ENCODE measurements at places on chromosomes 5 and 9.

GRCh38 chr9:94178927-94179326, 80.2 kb upstream of the ZNF169 start:
- DNase-seq: no peak

DNA sequence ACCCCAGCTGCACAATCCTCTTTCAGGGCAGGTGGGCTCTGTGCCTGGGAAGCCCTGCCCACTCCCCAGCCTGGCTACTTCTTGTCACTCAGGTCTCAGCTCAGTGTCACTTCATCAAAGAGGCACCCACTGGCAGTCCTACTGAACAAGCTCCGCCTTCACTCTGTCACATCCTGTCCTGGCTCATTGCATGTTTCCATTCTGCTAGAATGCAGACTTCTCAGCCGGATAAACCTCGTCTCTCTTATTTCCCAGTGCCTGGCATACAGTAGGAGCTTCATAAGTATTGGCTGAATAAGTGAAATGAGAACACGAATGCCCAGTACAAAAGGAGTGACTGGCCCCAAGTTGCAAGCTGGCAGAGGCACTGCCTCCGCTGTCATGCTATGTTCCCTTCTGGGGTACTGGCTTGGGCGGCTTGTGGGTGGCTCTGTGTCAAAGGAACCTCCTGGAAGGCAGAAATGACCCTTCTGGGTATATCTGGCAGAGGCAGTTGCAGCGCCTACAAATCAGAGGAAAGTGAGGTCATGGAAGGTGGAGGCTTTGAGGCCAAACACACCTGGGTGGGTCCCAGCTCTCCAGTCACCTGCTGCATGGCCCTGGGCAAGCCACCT, 98.3 kb upstream of the PHYKPL start:
- no peak for DNase-seq

DNA sequence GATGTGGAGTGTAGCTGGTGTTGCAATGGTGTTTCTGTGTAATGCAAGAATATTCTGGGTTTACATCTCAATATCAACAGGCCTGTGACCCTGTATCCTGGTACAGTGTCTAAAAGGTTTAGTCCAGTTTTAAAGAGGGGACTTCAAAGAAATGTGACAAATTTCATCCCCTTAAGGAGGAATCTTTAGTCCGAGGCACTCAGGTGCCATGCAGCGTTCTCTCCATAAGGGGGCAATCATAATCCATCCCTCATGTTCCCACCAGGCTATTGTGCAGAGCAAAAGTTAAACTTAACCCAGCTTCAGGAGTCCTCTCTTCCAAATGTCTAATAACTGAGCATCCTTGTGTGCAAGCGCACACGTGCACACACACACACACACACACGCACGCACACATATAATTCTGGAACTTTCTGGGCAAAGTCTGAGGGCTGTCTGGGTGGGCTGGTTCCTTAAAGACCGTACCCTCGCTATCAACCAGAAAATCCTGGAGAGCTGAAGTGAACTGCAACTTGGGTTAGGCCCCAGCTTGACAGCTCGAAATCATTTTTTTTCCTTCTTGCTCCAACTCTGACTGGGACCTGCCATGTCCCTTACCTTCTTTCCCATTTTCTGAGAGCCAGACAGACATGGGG, 46.0 kb downstream of the CRB2 start:
- no peak for DNase-seq

GRCh38 chr9:1051584-1052275, 1.6 kb downstream of the DMRT2 start:
- no peak for DNase-seq

GRCh38 chr5:159700016-159700415, 216.3 kb upstream of the ADRA1B start:
- DNase-seq: no peak

- DNase-seq: no peak
These were observed 100.5 kb upstream of the PRRC1 start for GRCh38 chr5:127416906-127417305.

- no peak for DNase-seq
These were observed 26.7 kb downstream of the NCBP1 start for GRCh38 chr9:97660340-97660739.

- no peak for DNase-seq
These were observed 25.8 kb downstream of the DIRAS2 start for GRCh38 chr9:90616806-90617205.

- no peak for DNase-seq
These were observed 7.4 kb upstream of the FBXO10 start for GRCh38 chr9:37583522-37584121.

GRCh38 chr9:135244271-135245221, 157.1 kb downstream of the OLFM1 start:
- no peak for DNase-seq

DNA sequence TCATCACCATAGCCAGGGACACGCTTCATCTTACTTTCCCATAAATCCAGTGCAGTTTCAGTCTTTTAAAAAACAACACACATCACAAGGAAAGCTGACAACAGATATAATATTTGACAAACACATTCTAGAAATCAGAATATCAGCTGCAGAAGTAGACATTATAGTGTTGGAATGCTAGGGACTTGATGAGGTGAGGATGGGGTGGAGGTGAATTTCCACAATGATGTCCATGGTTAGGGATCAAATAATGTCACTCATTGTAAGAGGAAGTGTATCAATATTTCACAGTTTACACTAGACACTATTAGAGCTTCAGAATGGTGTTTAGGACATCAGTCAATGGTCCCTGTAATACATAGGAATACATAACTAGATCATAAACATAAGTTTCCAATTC, 7.0 kb downstream of the FST start:
- DNase-seq: no peak

DNA sequence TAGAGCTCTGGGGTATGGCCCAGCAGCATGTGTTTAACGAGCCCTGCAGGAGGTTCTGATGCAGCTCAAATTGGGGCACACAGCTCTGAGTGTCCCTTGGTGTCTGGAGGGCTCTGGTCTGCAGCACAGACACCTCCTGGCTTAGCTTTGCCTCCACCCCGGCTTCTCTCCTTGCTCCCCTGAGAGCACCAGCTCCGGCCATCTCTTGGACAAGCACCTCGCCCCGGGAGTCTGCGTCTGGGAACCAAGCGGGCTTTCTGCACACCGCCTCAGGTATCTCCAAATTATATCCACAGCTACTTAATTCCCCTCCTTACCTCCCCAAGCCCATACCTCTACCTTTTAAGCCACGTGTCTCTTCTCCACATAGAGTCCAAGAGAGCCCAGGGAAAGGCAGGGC, 83.7 kb upstream of the IRX4 start:
- DNase-seq: no peak

GRCh38 chr9:78239506-78239905, 3.6 kb downstream of the CEP78 start:
- no peak for DNase-seq

DNA sequence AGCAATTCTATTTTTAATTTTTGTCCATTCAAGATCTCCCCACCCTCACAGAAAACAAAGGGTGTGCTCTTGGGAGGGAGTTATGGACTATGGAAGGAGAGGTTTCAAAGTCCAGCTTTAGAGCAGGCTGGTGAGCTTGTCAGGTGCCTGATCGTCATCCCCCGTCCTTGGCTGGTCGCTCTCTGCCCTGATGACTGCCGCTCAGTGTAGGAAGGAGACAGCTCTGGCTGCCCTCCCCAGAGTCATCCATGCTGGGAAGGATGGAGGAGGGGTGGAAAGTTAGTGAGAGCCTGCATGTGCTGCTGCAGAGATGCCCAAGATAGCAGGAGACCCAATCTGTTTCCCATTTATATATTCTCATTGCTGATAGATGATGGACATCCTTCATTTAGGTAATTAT, 96.6 kb downstream of the NLN start:
- DNase-seq: no peak

- no peak for DNase-seq
These were observed 1.8 kb upstream of the RHOBTB3 start for GRCh38 chr5:95729115-95730010.

- no peak for DNase-seq
These were observed 616 bp upstream of the TSPAN17 start for GRCh38 chr5:176646707-176647029.

DNA sequence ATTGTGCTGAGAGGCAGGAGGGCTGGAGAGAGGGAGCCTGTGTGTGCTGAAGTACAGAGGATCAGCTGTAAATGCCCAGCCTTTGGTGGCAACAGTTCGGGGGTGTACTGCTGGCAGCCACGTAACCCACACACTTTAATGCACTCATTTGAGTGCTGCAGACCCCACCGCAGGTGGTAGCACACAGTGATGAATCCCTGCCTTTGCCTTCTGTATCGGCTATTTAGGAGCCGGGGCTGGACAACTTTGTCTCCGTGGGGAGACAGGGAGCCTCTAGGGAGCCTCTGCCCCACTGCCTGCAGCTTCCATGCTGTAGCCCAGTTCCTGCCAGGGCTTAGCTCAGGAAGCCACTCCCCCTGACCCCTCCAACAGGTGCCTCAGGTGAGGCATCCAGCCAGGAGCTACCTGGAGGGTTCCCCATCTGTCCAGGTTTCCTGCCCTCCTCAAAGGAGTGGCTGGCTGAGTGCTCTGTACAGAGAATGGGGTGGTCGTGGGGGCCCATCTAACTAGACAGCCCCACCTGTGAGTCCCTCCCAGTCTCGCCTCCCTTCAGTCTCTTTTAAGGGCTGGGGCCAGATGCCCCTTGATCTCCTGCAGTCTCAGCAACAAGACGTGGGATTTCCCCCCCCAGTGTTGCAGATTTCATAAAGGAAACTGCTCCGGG, 44.5 kb downstream of the SECISBP2 start:
- DNase-seq: no peak

- no peak for DNase-seq
These were observed 567.2 kb downstream of the EFNA5 start for GRCh38 chr5:107103522-107103921.

DNA sequence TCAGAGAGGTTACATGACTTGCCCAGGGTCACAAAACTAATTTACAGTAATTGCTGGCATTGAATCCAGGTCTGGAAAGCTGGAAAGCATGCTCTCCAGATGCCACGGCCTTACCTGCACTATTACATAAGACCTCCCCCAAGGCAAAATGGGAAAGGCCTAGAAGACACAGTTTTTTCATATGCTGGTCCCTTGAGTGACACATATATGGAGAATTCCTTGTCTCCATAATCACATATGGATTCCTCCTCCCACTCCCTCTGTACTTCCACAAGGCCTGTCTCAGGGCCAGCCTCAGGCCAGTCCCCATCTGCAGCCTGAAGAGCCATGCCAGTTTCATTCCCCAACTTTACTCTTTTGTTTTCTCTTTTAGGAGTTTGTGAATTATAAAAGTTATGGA, 28.6 kb upstream of the MEIKIN start:
- no peak for DNase-seq

DNA sequence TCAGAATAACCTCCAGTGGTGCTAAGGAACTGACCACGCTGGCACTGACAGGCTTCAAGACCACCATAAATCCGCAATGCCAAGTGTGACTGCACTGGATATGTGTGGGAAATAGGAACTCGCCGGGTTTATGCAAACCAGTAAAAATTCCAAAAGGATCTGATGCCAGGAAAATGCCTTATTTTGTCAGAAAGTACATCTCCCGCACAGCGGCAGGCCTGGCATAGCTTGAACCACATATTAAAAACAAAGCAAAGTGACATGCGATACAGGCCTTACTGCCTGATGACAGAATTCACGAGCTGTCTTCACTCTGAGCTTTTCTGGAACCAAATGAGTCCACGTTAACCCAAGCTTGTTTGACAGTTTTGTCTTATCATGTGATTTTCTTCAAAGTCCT, 139.6 kb downstream of the GLIS3 start:
- DNase-seq: no peak

DNA sequence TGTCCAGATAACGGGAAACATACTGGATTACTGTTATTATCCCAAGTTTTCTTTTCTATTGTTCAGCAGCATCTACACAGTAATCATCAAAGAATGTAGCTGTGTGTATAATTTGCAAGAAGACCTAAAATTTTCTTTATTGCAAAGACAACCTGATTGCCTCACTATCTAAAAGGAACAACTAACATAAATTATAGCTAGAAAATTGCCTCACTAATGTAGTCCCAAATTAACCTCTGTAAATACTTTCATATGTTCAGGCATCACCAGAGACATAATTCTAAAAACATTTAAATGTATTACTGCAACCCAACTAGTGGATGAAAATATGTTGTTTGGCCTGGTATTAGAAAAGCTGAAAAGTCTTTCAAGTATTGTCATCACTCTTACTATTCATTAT, 275.4 kb downstream of the CDH12 start:
- DNase-seq: no peak

DNA sequence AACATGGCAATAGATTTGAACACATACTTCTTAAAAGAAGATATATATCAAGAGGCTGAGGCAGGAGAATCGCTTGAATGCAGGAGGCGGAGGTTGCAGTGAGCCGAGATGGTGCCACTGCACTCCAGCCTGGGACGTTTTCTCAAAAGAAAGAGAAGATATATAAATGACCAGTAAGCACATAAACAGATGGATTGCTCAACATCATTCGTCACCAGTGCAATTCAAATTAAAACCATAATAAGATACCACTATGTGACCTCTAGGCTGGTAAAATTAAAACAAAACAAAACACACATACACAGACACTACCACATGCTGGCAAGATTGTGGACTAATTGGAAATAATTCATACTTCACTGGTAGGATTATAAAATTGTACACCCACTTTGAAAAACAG, 5.3 kb upstream of the TXN start:
- no peak for DNase-seq

- peak; percentile 33 for DNase-seq
These were observed 28.7 kb downstream of the CDKN2A start for GRCh38 chr9:21965401-21965951.

- DNase-seq: peak; percentile 50
These were observed 92.0 kb downstream of the SV2C start for GRCh38 chr5:76175051-76175666.

DNA sequence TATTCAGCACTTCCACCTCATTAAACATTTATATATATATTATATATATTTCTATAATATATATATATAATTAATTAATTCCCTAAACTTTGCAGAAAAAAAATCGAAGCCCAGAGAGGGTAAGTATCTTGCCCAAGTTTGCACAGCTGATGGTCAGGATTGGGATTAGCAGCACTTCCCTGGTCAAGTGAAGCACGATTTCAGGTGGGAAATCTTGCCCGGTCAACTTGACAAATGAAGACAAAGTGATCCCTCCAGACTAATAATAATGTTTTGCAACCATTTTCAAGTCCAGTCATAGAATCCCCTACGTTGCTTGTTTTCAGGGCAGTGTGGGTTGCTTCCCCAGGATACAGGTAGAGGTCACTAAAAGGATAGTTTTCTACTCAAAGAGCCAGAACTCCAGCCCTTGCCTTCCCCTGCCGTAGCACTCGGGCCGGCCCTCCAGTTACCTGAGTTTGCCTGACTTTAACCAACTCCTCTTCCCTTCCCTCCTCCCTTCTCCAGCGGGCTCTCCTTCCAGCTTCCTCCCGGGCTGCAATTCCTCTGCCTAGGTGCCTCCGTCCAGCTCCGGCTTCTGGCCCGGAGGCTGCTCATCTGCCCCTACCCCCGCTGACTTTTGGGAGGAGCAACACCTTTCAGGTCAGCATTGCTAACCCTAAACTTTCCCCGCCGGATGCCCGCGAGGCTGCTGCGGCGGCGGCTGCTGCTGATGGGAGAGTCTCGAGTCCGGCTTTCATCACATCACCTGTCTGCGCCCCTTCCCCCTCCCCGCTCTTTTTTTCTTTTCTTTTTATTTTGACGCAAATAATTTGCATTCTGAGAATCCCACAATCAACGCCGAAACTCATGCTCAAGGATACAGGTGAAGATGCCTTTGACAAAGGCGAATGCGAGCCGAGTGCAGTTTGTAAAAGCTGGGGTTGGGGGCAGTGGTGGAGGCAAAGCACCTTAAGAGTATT, 930 bp downstream of the PRLR start:
- DNase-seq: no peak

- DNase-seq: no peak
These were observed 5.4 kb downstream of the MED22 start for GRCh38 chr9:133342570-133342969.

Data from activated CD4-positive, alpha-beta T cell treated with anti-CD3 and anti-CD28 coated beads, Interleukin-2, amount 50 U/mL, for 1 hour (primary cell).